ENCODE measurements at places on chromosomes 12 and 14.
A peak's percentile ranks its signal among the peaks of the same experiment; 100 is the strongest.

DNA sequence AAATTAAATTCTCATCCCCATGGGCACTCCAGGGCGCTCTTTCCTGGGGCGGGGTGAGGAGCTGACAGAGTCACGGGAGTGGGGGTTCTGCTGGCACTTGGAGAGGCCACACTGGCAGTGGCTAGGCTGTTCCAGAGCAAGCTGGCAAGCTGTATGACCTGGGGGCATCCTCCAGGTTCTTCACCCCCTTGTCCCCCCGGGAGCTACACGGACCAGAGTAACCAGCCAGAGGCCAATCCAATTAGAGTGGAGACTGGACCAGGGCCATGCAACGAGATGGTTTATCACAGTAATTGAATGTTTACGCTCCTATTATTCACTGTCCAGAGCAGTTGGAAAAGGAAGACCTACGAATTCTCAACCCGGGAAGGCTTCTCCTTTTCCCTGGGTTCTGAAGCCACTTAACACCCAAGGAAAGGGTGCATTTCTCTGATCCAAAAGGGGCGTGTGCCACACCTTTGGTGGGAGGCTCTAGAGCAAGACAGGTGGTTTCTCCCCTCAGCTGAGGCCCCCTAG is 43.8 kb upstream of the PNMA1 start:
- no peaks in the 10 kb centered on the region for H3K36me3 ChIP-seq
- H3K27me3 ChIP-seq: no peaks in the 10 kb centered on the region
- no peak for DNase-seq
- peak overlapping the region; percentile 96 for H3K27ac ChIP-seq
- H3K4me1 ChIP-seq: peaks cover 78% of the 10 kb centered on the region

DNA sequence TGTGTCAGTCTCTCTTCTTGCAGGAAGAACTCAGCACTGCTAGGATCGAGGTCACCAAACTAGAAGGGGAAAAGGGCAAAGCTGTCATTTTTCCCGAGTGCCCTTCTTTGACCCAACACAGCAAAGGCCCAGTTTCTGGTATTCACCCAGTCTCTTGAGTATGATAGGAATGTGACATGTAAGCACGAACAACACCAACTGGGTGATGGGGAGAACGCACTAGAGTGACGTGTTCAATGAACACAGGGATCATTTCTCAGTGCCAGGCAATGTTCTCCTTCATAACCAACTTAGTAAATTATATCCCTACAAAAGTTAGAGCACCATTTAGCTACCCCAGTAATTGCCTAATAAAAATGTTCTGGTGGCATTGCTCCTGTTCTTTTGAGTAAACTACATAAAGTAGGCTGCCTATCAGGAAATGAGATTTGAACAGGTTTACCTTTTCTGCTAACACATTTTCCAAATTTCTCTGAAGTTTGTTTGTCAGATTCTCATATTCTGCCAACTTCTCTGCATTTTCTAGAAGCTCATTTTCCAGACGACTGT is 64.5 kb downstream of the NIN start:
- no peak overlapping the region for H3K27ac ChIP-seq
- H3K4me3 ChIP-seq: no peak overlapping the region
- no peak for DNase-seq
- H3K4me1 ChIP-seq: peaks cover 7% of the 10 kb centered on the region
- no peaks in the 10 kb centered on the region for H3K27me3 ChIP-seq

DNA sequence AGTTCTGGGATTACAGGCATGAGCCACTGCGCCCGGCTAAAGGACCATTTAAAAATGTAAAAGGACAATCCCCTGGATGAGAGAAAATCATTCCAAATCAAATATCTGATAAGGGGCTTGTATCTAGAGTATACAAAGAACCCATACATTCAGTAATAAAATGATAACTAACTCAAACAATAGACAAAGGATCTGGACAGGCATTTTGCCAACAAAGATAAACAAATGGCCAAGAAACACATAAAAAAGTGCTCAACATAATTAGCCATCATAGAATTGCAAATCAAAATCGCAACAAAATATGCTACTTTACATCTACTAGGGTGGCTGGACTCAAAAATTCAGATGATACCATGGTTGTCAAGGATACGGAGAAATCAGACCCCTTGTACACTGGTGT is 8.5 kb upstream of the BICD1 start:
- no peaks in the 10 kb centered on the region for H3K4me1 ChIP-seq
- no peak overlapping the region for H3K27ac ChIP-seq
- no peaks in the 10 kb centered on the region for H3K27me3 ChIP-seq
- H3K36me3 ChIP-seq: no peaks in the 10 kb centered on the region

GRCh38 chr14:26598081-26598671 is 343 bp upstream of the NOVA1 start:
- no peaks in the 10 kb centered on the region for H3K36me3 ChIP-seq
- H3K4me1 ChIP-seq: no peaks in the 10 kb centered on the region
- peak overlapping the region; percentile 68 for H3K4me3 ChIP-seq
- DNase-seq: peak; percentile 81
- peak overlapping the region; percentile 84 for H3K27ac ChIP-seq

GRCh38 chr12:34119366-34119765 is 97.1 kb downstream of the ALG10 start:
- no peaks in the 10 kb centered on the region for H3K36me3 ChIP-seq
- H3K27me3 ChIP-seq: no peaks in the 10 kb centered on the region
- H3K4me3 ChIP-seq: no peak overlapping the region
- no peak overlapping the region for H3K27ac ChIP-seq
